NB4 (cell line): ENCODE measurements at places on chromosomes 11 and 22.

DNA sequence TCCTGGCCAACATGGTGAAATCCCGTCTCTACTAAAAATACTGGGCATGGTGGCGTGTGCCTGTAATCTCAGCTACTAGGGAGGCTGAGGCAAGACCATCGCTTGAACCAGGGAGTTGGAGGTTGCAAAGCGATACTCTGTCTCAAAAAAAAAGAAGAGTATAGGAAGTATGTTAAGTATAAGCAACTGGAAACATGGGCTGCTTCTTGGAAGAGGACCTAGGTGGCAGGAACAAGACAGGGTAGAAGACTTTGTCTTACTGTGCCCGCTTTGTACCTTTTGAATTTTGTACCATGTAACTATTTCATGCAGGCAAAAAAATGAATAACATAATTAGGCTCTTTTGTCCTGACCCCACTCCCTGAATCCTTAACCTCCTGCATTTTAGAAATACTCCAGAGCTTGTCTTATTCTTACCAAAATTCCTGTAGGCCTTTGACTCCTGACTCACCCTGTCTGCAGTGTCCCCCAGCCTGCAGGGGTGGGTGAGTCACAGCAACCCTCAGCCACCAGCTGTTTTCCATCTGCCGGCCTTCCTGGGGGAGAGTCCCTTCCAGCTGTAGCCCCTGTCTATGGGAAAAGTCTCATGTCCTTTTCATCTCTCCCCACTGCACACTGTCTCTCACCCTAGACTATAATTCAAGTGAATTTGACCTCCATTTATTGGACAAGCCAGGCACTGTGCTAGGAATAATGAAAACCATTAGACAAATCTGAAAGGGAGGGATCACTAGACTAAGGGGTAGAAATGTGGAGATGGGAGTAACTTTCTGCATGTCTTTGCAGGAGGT lies 41.8 kb downstream of the TXN2 start:
- DNase-seq, result peak; percentile 64

DNA sequence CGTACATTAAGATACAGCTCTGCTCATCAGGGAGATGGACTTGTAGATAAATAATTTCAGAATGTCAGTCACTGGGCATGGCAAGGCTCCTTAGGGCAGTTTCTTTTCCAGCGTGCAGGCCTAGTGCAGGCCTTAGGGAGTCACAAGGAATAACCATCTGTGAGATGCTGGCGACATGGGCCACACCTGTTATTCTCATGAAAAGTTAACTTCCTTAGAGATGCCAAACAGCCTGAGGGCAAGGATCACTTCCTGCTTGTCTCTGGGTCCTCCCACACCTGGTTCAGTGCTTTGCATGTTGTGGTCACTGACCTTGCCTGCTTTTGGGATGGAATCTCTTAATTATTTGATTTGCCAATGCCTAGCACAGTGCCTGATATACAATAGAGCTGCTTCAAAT lies 70.6 kb downstream of the ST3GAL4 start:
- DNase-seq, result no peak

DNA sequence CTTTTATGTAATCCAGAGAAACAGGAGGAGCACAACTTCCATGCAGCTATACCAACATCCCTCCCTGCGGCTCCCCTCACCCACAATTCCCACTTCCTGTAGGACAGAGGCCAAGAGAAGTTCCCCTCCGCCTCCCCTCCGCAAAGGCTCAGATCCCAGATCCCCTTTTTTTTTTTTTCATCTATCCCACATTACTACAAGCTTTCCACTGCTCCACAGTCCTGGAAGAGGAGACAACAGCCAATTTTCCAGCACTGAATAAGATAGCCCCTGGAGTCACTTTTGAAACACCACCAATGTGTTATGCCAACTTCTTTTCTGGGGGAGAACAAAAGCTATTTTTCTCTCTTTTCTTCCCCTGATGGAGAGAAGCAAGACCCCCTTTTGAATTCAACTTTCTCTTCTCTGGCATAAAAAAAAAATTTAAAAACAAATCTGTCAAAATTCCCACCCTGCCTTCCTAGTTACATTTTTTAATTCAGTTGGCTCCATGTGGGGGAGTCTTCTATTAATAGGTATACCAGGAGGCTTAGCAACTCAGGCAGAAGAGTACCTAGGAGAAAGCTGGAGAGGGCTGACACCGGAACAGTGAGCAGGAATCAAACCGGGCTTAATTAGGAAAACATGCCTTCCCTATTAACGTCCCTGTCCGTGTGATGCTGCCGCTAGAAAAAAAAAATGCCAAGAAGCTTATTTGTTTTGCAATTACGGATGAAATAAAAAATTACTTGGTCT lies 543.4 kb downstream of the BUD13 start:
- DNase-seq, result no peak

GRCh38 chr11:120215634-120216033 lies 4.8 kb downstream of the OAF start:
- DNase-seq, result no peak

- DNase-seq, result no peak
Observed at GRCh38 chr11:8698379-8698851, 15.8 kb downstream of the RPL27A start.

DNA sequence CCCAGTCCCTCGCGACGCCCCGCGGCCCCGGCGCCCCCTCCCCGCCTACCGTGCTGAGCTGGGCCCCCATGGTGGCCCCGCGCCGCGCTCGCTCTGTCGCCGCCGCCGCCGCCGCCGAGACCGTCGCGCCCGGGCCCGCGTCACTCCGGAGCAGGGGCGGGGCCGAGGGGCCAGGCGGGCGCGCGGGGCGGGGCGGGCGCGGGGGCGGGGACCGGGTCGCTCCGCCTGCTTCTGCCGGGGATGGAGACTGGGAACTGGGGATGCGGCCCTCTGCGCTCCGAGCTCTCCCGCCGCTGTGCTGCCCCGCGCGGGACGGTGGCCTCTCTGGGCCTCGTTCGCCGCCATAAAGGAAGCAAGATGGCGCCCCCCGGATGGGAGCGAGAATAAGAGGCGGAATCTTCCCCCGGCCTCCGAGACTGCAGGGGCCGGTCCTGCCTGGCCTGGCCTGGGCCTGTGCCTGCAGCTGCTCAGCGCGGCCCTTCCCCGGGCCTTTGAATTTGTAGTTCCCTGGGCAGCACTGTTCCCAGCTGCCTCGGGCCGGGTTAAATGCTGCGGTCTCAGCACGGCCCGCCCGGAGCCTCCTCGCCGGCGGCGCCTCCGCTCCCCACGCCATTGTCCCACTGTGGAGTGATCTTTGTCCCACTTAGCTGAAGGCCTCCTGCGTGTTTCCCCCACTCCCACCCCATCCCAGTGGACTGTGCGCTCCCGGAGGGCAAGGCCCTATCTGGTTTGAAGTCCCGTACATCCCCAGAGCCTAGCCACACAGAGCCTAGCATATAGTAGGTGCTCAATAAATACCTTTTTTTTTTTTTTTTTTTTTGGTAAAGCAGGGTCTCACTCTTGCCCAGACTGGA lies at the start of gene CYB5R3:
Gene CYB5R3 (minus strand): TSS at position 147 of the 854 bp plus-strand sequence. CDS start 77 bp downstream, at position 70.
- DNase-seq, result peak; percentile 83

DNA sequence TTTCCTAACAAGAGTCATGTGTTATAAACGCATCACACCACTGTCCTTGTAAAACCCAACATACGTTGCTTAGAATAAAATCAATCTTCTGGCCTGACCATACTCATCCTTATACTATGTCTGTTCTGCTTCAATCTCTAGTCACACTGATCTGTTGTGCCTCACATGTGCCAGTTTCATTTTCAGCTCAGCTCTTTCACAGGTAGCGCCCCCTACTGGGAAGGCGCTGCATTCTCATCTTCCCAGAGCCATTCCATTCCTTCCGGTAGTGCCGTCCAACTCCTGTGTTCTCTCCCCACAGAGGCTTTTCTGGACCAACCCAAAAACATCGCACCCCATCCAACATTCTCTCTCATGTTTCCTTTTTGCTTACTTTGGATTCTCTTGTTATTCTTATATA lies 22.2 kb downstream of the CASP5 start:
- peak; percentile 62 for DNase-seq

- DNase-seq, result no peak
Observed at GRCh38 chr11:120024046-120024445, 113.9 kb downstream of the TRIM29 start.

DNA sequence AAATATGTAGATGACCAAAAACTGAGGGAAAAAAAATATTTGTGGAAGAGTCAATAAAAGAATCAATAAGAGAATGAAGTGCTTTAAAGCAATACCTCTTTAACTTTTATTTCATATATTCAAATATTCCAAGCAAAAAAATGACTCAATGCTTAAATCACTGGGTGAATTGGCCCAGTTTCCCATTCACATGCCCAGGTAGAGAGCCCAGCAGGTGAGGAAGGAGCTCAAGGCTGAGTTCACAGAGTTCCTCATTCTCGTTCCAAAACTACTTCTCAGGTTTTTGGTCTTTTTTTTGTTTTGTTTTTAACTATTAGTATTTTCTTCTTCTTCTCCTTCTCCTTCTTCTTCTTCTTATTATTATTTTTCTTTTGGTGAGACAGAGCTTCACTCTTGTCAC lies 30.2 kb downstream of the SLC1A2 start:
- no peak for DNase-seq

DNA sequence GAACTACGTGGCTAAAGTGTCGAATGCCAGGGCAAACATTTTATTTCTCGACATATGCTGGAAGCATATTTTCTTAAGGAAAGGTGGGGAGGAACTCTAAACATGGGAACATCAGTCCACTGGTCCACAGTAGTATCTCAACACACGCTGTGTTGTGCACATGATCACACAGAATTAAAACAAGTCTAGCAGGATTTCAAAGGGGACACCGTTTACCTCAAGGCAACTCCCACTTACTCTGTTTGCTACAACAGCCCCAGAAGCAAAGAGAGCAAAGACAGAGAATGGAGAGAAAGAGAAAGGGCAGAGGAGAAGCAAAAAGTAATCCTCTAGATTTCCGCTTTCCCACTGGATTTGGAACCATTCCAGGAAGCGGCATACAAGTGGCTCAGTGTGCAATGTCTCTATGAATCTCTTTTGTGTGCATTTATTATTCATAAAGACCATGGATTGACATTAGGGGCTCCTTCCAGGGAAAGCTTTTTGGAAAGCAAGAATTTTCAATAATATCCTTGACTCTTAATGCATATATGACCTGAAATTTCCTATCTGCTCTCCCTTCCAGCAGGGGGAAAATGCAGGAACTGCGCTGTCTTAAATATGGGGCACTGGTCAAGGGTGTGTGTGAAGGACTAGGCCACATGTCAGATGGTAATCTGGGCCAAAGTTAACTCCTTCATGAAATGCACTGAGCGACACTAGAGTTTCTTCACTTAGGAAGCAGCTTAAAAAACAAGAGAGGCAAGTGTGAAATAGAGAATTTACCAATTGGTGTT lies 34.8 kb upstream of the CCDC34 start:
- DNase-seq, result no peak

DNA sequence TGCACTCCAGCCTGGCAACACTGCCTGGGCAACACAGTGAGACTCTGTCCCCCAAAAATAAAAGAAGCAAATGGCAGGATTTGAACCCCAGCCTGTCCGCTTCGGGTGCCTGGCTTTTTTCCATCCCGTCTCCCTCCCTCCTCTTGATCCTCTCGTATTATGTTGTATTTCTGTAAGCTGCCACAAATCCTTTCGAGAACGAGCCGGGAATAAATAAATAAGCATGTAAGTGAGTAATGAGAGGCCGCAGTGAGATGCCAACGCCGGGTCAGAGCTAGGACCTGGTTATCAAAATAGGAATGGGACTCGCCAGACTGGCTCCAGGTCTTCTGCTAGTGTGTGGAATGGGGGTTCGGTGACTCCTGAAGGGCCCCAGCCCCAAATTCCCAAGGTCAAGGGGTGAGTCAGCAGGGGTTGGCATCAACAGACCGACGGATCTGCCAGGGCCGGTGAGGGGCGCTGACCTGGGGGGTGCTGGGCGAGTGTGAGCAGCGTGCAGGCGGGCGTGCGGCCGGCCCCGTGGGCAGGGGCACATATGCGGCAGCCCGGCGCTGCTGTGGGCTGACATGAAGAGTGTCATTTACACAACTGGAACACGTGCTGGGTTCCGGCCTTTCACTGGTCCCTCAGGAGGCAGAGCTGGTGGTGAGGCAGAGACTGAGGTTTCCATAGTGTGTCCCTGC lies 47.8 kb downstream of the FLRT1 start:
- DNase-seq, result no peak

DNA sequence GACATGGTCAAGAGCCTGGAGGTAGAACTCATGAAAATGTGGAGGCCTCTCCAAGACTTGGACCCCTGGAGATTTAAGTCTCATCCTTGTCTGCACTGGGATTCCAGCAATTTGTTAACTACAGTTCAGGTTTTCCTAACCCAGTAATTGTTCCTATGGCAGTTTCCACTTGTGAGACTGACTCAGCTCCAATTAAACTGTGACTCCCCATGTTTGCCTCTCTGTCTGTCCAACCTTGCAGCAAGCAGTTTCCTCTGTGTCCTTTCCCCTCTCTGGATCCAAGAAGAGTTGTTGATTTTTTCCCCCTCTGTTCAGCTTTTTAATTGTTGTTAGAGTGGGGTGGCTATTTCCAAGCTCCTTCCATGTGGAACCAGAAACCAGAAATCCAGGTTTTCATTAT lies 16.2 kb upstream of the ARHGAP20 start:
- no peak for DNase-seq

- DNase-seq, result no peak
Observed at GRCh38 chr22:47238690-47239473, 476.4 kb downstream of the TBC1D22A start.

GRCh38 chr11:112656772-112657428 lies 304.3 kb upstream of the NCAM1 start:
- DNase-seq, result no peak

- no peak for DNase-seq
Observed at GRCh38 chr11:45924927-45925326, 2.5 kb downstream of the LARGE2 start.

- DNase-seq, result no peak
Observed at GRCh38 chr11:66076561-66076960, 6.5 kb downstream of the PACS1 start.

DNA sequence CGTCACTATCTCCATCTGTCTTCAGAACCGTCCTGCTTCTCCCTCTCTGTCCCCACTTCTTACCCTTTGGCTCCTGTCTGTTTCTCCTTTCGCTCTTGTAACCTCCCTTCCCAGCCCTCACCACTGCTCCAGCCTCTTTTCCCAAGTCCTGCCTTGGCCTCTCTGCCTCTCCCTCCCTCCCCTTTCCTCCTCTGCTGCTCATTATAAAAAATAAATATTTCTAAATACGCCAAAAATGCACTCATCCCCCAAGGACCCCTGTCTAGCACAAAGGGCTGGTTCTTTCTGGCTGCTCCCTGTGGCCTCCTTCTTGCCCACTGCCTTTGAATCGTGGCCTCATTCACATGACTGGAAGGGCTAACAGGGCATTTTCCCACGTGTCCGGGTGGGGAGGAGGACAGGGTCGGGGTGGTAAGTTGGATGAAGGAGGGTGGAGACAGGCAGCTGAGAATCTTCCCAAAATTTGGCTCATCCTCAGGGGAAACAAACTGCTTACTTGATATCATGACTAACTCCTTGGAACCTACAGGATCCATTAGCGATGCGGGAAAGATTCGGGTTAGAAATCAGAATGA lies 26.4 kb upstream of the OAF start:
- no peak for DNase-seq
